Uterus (tissue), 4 donors: ENCODE measurements at places on chromosomes 12 and 14. TPM values are rescaled to one million over a fixed set of nuclear protein-coding genes. Genes with fewer than 3 reads are reported as not detected.
A peak's percentile ranks its signal among the peaks of the same experiment; 100 is the strongest.

GALNT16 gene
- total RNA-seq, result 12.6 TPM

COPZ1 gene
- total RNA-seq, result 135 TPM

SERPINA12 gene
- total RNA-seq, result not detected

- H3K36me3 ChIP-seq, result no peaks in the 10 kb centered on the region
- H3K4me1 ChIP-seq, result no peaks in the 10 kb centered on the region
- no peaks in the 10 kb centered on the region for H3K27me3 ChIP-seq
- H3K4me3 ChIP-seq, result no peak overlapping the region
Measured at GRCh38 chr14:68862954-68863594, 70.2 kb upstream of the ZFP36L1 start.

- no peak overlapping the region for H3K4me3 ChIP-seq
- no peak overlapping the region for H3K27ac ChIP-seq
- no peaks in the 10 kb centered on the region for H3K4me1 ChIP-seq
- DNase-seq, result no peak
Measured at GRCh38 chr12:9636851-9637206, 29.1 kb upstream of the KLRB1 start.

DNA sequence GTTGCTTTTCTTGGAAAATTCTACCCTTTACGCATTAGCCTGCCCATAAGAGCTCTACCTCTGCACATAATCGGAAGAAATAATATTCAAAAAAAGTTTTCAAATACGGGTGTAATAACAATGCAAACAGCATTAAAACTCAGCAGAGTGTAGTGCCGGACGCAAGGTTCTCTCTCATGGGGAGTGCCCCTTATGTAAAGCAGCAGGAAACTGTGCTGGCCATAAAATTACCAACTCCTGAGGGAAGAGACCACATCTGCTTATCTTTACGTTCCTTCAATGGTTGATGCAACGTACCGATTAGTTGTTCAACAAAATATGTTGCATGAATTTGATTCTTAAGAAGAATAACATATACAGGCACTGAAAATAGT is 118.7 kb upstream of the TMCC3 start:
- H3K4me3 ChIP-seq, result no peak overlapping the region
- H3K27ac ChIP-seq, result peak overlapping the region; percentile 2
- DNase-seq, result no peak
- H3K36me3 ChIP-seq, result no peaks in the 10 kb centered on the region

DNA sequence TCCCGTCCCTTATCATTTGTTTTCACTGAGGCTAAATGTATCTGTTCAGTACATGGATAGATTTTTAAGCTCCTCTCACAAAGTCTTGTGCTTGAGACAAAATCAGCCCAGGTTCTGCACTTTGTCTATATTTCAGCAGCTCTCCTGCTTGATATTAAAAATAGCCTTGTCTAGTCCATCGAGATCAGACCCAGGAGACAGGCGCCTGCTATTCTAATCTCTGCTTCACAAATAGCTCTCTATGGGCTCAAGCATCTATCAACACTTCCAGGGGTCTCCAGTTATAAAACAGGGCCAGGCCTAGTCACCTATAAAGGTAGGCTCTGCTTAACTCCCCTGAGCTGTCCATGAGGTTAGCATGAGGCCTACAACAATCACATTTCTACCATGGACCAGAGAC is 62.5 kb downstream of the ZFP36L1 start:
- no peaks in the 10 kb centered on the region for H3K27me3 ChIP-seq
- H3K4me3 ChIP-seq, result no peak overlapping the region
- H3K27ac ChIP-seq, result peak overlapping the region; percentile 31
- no peaks in the 10 kb centered on the region for H3K36me3 ChIP-seq

GRCh38 chr14:92589213-92589852 is 75.8 kb downstream of the RIN3 start:
- H3K27ac ChIP-seq, result peak overlapping the region; percentile 87
- no peaks in the 10 kb centered on the region for H3K36me3 ChIP-seq
- DNase-seq, result peak; percentile 37

DNA sequence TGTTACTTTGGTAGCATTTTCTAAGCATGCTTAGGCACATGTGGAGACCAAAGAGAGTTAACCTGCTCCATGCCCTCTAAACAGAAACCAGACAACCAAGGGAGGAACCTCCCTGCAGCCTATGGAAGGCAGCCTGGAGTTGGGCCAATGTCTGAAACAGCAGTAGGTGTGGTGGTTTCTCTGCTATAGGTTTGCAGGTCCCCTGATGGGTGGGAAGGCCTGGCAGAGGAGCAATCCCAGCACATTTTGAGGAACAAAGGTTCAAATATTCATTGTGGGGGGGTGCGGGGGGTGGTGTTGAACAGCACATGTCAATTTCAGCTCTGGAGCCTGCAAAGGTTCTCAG is 65.4 kb downstream of the DACT1 start:
- no peaks in the 10 kb centered on the region for H3K36me3 ChIP-seq
- DNase-seq, result no peak
- H3K4me1 ChIP-seq, result no peaks in the 10 kb centered on the region
- H3K27ac ChIP-seq, result no peak overlapping the region
- H3K27me3 ChIP-seq, result no peaks in the 10 kb centered on the region

- no peaks in the 10 kb centered on the region for H3K36me3 ChIP-seq
- H3K27ac ChIP-seq, result peak overlapping the region; percentile 34
- H3K4me1 ChIP-seq, result no peaks in the 10 kb centered on the region
- no peaks in the 10 kb centered on the region for H3K27me3 ChIP-seq
- no peak overlapping the region for H3K4me3 ChIP-seq
Measured at GRCh38 chr12:26523708-26524150, 309.3 kb downstream of the ITPR2 start.

DNA sequence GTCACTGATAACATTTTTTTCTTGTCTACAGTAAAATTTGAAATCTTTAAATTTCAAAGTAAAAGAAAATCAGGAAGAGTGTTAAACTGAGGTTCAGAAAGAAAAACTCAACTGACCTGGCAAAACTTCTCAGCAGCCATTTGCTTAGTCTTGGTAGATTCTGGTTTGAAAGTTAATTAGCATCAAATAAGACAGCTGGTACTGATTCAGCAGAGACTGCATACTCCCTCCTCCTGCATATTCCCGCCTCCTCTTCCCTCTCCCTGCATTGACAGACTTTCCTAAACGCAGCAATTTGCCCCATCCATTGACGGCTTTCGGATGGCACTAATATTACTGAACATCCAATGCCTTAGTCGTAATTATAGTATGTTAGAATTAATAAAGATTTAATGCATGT is 520.8 kb downstream of the FLRT2 start:
- H3K4me1 ChIP-seq, result no peaks in the 10 kb centered on the region
- H3K27ac ChIP-seq, result no peak overlapping the region
- no peaks in the 10 kb centered on the region for H3K27me3 ChIP-seq
- no peak overlapping the region for H3K4me3 ChIP-seq
- DNase-seq, result no peak

- no peaks in the 10 kb centered on the region for H3K27me3 ChIP-seq
- no peak overlapping the region for H3K4me3 ChIP-seq
- no peaks in the 10 kb centered on the region for H3K4me1 ChIP-seq
- DNase-seq, result no peak
- no peaks in the 10 kb centered on the region for H3K36me3 ChIP-seq
- H3K27ac ChIP-seq, result no peak overlapping the region
Measured at GRCh38 chr12:19431407-19432308, 7.6 kb upstream of the AEBP2 start.

DNA sequence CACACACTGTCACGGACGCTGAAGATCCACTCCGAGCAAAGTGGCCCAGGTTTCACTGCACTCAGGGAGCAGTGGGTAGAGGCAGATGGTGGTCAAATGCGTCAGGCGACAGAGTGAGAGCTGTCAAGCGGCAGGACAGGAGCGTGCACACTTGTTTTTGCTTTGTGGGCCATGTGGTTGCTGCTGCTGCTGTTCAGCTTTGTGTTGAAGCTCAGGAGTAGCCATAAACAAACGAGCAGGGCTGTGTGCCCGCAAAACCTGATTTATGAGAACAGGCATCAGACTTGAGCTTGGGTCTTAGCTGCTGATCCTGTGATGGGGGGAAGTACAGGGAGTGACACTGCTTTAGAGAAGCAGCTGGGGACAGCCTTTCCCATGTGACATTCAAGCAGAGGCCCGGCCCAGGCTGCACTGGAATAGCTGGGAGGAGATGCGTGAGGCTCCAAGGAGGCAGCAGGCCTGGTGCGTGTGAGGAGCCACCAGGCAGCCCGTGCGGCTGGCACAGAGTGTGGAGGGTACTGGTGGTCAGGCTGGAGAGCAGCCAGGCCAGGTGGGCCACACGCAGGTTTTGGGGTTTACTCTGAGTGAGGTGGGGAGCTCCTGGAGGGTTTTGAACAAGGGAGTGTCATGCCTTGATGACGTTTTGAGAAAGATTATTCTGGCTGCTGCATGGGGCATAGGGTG is 31.1 kb upstream of the ASPG start:
- H3K4me3 ChIP-seq, result no peak overlapping the region
- H3K4me1 ChIP-seq, result no peaks in the 10 kb centered on the region
- no peak for DNase-seq
- no peaks in the 10 kb centered on the region for H3K36me3 ChIP-seq
- H3K27ac ChIP-seq, result no peak overlapping the region
- no peaks in the 10 kb centered on the region for H3K27me3 ChIP-seq

DNA sequence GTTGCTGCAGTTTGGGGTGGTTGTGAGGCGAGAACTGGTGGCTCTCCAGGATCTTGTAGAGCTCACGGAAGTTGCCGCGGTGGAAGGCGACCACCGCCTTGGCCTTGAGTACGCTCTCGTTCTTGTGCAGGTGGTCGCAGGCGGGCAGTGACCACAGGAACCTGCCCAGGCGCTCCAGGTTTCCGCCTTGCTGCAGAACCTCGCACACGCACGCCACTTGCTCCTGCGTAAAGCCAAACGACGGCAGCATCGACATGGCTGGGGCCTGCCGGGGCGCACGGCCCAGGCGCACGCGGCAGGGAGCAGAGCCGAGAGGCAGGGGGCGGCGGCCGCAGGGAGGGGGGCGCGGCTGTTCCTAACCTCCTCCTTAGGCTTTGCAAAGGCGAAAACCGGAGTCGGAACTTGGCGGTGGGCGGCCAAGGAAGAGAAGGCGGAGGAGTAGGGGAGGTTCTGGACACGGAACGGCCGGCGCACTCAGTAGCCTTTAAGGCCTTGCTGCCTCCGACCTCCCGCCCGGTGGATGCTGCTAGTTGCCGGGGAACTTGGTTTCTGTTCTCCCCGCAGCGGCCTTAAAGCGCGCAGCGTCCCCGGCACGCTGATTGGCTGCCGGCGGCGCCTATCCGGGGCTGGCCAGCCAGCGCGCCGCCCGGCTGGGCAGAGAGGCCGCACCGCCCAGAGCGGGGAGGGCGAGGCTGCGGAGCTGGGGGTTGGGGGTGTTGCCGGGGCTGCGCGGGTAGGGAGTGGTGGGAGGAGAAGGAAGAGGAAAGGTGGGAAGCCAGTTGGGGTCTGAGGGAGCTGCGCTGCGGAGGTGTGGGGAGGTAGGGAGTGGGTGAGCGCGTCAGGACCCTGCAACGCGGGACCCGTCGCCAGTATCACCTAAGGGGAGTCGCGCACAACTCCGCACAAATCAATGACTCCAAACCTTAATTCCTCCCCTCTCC is at the start of gene SIX1:
SIX1 (minus strand) TSS at position 544 of the 941 bp plus-strand sequence; CDS start at position 256, 288 bp downstream.
- no peak within 1 kb of the TSS for H3K4me3 ChIP-seq
- H3K36me3 ChIP-seq, result no peaks in the 10 kb centered on the region
- DNase-seq, result peak; percentile 54
- H3K4me1 ChIP-seq, result no peaks in the 10 kb centered on the region
- H3K27me3 ChIP-seq, result peaks cover 34% of the 10 kb centered on the region

DNA sequence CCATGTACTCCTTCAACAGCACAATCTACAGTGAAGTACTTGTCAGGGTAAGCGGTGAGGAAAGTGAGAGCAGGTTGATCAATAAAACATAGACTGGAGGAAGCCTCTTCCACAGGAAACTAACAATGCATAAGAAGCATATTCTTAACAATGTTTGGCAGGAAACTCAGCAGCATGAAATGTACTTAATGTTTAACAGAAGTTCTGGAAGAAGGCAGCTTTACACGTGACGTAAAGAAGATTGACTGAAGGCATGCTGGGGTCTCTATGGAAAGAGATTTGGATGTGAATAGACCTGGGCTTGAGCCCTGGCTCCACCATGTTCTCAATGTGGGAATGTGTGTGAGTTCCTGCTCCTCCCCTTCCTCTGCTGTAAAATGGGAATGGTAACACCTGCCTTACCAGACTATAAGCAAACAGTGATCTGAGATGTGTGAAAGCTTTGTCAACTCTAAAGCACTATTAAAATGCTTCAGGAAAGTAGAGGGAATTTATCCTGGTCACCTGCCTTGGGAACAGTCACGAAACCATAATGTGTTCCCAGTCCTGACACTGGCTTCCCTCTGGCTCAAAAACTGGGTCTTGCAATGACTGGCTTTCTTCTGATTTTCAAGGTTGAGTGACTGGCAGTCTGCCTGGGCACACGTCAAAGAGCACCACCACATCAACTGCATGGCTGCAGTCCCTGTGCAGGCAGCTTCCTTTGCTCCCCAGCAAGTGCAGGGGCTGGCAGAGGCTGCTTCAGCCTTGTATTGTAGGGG is 384.6 kb downstream of the APAF1 start:
- no peak overlapping the region for H3K27ac ChIP-seq
- no peak for DNase-seq
- H3K27me3 ChIP-seq, result no peaks in the 10 kb centered on the region
- H3K4me3 ChIP-seq, result no peak overlapping the region

DNA sequence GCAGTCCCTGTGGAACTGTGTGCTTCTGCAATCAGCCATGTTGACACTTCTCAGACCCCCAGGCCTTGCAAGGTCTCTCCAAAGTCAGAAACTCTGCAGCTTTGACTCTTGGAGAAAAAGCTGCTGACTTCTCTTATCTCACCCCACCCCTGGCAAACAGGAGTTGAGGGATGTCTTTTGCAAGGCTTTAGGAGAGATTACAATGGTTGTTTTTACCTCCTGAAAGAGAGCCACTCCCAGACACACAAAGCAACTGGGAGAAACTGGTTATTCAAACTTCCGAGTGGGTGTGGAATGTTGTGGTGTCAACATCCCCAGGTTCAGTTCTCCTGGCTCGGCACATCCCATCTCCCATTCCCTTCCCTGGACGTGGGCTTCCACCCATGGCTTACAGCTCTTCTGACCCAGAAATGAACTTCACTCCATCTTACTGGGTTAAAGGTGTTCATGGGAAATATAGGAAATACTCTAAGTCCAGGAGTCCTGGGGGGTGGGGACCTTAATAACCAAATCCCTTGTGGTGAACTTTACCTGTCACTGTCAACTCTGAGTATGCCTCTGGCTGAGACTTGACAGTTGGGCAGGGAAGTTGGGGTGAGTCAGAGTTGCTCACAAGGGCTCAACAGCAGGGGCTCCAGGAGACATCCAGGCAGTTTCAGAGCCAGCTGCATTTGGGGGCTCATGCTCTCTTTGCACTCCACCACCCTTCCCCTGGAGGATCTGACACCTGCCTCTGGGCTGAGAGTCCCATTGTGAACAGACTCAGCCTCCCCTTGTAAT is 41.9 kb downstream of the CCDC177 start:
- H3K4me3 ChIP-seq, result no peak overlapping the region
- no peaks in the 10 kb centered on the region for H3K27me3 ChIP-seq
- H3K4me1 ChIP-seq, result no peaks in the 10 kb centered on the region
- H3K27ac ChIP-seq, result no peak overlapping the region
